ENCODE measurements at places on chromosomes 12 and 14. TPM values are rescaled to one million over a fixed set of nuclear protein-coding genes. Genes with fewer than 3 reads are reported as not detected.

DNA sequence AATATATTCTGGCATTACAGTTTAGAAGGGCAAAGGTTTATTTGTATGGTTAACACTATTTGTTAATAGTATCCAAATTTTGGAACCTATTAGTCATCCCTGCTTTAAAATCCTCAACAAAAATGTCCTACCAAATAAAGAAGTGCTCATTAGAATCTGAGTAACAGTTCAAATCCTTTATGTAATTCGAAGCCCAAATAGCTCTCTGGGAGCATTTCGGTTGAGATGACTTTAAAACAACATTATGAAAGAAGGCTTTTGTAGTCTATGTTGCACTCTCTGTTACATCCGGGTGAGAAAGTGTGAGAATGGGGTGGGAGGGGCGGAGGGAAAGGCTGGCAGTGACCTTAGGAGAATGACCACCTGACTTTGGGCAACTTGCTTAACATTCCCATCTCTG, 59.7 kb downstream of the SLC38A1 start:
- no peak for DNase-seq

- no peak for DNase-seq
Observed at GRCh38 chr12:132475304-132476037, 14.5 kb upstream of the FBRSL1 start.

DNA sequence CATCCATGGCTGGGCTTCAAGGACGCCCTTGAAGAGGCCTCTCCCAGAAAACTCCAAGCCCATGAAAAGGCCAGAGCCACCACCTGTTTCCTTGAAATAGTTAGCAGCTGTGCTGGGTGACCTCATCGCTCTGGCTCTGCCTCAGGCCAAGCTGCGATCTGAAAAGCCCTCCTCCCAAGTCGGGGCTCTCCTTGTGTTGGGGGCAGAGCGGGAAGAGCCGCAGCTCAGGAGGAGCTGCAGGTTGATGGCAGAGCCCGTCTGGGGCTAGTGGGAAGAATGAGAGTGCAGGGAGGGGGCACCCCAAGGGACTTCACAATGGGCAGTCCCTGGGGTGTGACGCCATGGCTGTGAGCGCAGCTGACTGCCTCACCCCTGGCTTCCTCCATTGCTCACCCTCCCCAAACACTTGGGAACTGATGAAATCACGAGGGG, 50.0 kb upstream of the STON2 start:
- no peak for DNase-seq

DNA sequence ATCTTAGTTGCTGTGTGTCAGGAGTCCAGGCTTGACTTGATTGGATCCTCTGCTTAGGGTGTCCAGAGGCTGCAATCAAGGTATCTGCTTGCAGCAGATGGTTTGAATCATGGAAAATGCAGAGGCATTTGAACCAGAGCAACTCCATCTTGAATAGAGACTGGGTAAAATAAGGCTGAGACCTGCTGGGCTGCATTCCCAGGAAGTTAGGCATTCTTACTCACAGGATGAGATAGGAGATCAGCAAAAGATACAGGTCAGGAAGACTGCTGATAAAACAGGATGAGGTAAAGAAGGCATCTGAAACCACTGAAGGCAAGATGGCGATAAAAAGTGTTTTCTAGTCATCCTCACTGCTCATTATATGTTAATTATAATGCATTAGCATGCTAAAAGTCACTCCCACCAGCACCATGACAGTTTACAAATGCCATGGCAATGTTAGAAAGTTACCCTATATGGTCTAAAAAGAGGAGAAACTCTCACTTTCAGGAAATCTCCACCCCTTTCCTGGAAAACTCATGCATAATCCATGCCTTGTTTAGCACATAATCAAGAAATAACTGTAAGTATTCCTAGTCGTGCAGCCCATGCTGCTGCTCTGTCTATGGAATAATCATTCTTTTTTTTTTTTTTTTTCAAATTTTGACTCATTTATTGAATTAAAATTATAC, 218.3 kb upstream of the CPNE8 start:
- no peak for DNase-seq

DNA sequence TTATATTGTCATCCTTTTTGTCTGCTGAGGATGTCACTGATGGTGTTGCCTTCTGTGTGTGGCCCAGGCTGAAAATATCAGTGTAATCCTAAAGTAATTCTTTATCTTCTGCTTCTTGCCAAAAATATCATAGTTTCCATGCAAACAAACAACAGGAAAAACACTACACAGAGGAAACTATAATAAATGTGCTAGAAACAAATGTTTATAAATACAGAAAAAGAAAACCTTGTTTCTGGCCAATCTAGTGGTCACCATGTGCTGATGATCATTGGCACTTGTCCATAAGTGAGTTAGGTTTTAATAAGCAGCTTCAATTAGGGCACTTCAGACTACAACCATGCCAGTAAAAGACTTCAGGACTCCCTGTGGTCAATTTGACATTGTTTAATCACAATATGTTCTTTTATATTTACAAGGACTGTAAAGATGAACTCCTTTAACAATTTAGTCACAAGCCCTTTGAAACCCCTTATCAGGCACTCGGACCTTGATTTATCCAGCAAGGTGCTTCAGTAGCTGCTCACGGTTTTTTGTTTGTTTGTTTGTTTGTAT, 124.8 kb downstream of the TMTC3 start:
- no peak for DNase-seq

Gene GZMB
- total RNA-seq: under 0.01 TPM

Measured in hematopoietic multipotent progenitor cell (in vitro differentiated cells).